ENCODE measurements at places on chromosomes 16 and 17.

GRCh38 chr17:17772231-17772630, 64.6 kb downstream of the SREBF1 start:
- no peak for DNase-seq

DNA sequence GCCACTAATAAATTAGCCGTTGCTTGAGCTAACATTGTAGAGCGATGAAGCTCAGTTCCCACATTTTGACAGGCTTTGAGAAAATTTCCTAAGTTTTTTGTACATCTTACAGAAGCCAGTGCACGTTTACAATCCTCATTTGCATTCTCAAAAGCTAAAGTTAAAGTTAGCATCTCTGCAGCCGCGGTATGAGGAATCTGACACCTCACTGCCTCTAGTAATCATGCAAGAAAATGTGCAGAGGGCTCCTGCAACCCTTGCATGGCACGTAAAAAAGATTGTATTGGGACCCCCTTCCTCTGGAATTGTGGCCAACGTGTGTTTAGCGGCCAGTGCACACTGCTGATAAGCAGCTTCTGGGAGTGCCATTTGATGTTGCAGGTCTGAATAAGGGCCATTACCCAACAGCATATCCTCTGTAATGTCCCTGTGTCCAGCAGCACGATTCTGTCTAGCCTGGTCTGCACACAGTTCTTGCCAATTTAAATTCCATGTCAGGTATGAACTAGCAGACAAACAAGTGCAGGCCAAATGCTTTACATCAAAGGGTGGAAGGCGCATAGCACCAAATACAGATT, 12.4 kb upstream of the ZNF689 start:
- no peak for DNase-seq

DNA sequence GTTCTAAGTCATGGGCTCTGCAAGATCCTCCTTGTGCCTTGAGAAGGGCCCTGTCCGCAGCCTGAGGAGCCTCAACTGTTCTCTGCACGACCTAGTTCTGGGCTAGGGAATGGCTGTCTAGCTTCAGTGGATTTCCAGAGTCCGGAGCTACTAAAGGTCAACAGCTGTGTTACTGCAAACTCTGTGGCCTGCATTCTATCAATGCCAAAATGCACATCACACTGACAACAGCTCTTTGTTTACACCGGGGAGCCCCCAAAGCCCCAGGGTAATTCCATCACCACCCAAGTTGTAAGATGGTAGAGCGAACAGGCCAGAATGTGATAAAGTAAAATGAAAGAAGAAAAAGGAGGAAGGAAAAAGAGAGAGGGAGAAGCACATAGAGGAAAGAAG, 610.2 kb downstream of the MAF start:
- DNase-seq = no peak

GRCh38 chr17:82978765-82979349, 100.6 kb upstream of the METRNL start:
- no peak for DNase-seq

DNA sequence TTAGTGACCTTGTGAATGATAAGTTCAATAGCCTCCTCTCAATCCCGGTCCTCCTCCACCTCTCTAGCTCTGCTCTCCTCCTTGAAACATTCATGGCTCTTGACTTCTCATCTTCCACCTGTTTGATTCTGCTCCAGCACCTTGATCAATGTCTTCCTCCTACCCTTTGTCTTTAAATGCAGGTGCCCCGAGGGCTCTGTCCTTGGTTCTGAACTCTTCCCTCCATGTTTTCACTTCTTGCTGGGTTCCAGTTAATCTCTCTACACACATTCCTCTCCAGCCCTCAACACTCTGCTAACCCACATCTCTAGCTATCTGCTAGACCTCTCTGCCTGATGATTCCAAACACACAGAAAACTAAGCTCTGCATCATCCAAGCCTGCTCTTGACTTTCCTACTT, 13.4 kb downstream of the CD300E start:
- no peak for DNase-seq

GRCh38 chr16:2189252-2189893, 7.0 kb downstream of the CASKIN1 start:
- no peak for DNase-seq

DNA sequence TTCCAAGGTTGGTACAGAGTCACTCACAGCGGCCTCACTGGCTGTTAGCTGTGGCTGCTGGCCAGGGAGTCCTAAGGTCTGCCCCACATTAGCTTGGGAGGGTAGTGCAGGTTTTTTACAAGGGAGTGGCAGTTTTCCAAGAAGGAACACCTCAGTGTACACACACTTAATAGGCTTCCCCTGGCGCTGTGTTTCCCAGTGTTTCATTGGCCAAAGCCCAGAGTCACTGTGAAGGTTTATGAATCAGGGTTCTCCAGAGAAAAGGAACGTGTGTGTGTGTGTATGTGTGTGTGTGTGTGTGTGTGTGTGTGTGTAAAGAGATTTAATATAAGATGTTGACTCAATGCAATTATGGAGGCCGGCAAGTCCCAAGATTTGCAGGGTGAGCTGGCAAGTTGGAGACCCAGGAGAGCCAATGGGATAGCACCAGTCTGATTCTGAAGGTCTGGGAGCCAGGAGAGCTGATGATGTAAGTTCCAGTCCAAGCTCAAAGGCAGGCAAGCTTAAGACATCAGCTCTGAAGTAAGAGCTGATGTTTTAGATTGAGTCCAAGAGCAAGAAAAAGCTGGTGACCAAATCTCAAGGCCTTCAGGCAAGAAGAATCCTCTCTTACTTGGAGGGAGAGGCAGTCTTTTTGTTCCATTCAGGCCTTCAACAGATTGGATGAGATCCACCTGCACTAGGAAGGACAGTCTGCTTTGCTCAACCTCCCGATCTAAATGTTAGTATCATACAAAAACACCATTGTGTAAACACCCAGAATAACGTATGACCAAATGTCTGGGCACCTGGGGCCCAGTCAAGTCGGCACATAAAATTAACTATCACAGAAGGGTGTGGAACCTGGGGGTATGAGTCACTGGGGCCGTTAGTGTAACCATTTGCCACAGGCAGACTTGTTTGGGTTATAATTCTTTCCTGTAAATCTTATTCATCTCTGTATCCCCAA, 206.8 kb downstream of the PRKCA start:
- no peak for DNase-seq

DNA sequence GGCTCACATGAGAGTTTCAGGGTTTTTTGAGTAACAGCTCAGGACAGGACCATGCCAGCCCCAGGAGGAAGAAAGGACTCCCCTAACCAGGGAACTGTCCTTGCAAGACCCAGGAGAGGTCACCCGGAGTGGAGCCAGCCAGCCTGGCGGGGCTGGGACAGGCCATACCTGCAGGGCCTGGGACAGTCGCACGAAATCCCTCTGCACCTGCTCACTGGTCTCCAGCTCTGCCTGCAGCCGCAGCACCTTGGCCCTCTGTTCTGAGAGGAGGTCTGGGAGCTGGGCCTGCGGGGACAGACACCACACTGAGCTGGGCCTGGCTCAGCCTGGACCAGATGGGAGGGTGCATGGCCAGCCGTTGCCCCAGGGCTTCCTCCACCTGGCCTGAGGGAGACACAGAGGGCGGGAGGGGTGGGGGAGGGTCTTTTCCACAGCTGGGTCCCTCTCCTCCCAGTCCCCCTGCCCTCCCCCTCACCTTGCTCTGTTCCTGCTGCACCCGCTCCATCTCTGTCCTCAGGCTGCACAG, 19.7 kb downstream of the RABEP2 start:
- no peak for DNase-seq

DNA sequence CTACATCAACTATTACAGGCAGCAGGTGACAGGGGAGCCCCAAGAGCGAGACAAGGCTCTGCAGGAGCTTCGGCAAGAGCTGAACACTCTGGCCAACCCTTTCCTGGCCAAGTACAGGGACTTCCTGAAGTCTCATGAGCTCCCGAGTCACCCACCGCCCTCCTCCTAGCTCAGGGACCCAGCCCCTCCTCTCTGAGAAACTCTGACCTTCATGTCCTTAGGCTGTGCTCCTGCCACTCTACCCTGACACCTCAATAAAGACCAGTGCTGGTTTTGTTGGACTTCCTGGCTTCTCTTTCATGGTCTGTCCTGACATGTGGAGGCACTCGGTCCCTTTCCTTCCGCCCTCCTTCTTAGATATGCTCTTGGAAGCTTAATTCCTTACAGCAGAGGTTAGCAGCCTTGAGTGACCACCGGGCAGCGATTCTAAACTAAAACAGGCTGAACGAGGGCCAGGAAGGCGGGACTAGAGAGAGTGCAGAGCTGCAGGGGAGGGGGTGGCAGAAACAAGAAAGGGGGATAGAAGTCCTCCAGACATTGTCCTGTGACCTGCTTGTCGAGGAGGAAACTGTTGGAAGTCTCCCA, 915 bp downstream of the AHSP start:
- DNase-seq = no peak

DNA sequence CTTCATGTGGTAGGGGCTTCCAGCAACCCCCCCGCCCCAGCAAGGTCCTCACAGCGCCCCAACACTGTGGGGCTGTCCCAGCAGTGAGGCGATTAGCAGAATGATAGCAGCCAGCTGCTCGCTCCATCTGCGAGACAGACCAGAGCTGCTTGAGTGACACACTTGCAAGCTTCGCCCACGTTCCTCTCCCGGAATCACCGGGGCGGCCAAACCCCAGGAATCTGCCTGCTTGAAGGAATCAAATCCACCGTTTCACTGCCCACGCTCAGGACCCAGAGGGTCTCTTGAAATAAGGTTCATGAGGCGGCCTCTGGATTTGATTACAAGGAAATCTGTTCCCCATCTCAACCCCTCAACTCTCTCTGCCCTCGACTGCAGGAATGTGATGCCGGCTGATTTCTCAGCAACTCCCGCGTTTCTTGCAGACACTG, 356.0 kb downstream of the C16orf95 start:
- DNase-seq = no peak

GRCh38 chr17:10776381-10776780, 27.5 kb downstream of the TMEM238L start:
- no peak for DNase-seq

- no peak for DNase-seq
Measured at GRCh38 chr17:28878981-28879380, 18.6 kb downstream of the FLOT2 start.

DNA sequence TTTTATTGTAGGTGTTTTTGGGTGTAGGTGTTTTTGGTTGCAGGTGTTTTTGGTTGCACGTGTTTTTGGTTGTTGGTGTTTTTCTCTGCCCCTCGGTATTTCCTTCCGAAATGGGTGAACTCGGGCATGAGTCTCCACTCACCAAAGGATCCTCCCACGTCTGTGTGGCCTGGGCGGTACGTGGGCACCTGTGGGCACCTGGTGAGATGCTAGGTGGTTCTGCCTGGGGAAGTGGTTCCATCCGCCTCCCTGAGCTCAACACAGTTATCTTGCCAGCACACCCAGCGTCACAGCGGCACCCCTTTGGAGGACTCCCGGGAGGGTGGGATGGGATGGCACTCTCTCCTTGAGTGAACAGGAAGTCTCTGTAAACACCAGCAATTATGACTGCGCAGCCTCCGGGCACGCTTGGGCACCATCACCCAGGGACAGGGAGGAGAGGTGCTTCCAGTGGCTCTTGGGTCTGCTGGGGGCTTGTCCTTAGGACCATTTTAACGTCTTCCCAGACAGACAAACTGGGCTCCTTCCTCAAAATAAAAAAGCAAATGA, 29.8 kb downstream of the COX4I1 start:
- no peak for DNase-seq

- DNase-seq = no peak
Measured at GRCh38 chr16:88939245-88939971, 37.6 kb downstream of the CBFA2T3 start.

DNA sequence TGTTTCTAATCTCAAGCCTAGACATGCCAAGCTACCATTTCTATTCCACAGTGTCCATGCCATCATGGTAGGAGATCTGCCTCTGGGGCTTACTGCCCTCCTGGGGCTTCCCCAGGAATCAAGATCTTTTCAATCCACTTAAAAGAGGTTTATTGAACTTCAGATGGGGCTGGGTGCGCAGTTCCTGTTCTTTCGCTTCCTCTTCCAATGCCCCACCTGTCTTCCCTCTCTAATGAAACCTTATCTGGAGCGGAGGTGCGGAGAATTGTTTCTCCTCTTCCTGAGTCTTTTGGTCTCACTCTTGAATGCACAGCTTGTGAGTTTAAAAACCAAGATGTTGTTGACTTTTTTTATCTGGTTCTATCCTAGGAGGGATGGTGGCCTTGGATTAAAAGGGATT, 30.4 kb upstream of the METTL16 start:
- DNase-seq = no peak

GRCh38 chr16:19502395-19503131, 19.3 kb downstream of the GDE1 start:
- DNase-seq = peak; percentile 3

DNA sequence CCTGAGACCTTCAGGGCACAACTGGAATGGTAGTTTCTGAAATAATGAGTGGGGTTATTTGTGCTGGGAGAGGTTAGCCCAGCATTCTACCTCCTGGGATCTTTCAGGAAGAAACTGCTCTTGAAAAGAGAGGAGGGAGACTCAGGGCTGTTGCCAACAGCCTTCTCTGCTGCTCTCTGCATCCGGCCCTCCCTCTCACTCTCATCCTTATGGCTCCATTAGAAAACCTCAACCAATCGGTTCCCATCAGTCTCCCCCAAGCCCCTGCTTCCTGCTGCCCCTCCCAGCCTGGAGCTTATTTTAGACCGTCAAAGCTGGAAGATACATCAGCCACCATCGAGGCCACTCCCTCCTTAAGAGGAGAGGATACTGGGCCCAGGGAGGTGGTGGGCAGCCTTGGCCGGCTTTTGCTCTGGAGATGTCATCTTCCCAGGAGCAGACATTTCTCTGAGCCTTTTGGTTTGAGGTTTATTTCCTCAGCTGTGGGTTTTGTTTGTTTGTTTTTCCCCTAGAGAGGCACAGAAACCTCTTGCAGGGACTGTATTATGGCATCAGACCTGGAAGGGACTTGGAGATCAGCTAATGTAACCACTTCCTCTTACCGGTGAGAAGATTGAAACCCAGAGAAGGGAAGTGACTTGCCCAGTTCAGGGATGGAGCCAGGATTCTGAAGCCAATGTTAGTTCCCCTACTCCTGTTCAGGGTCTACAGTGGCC, 2.7 kb downstream of the MPRIP start:
- DNase-seq = no peak

DNA sequence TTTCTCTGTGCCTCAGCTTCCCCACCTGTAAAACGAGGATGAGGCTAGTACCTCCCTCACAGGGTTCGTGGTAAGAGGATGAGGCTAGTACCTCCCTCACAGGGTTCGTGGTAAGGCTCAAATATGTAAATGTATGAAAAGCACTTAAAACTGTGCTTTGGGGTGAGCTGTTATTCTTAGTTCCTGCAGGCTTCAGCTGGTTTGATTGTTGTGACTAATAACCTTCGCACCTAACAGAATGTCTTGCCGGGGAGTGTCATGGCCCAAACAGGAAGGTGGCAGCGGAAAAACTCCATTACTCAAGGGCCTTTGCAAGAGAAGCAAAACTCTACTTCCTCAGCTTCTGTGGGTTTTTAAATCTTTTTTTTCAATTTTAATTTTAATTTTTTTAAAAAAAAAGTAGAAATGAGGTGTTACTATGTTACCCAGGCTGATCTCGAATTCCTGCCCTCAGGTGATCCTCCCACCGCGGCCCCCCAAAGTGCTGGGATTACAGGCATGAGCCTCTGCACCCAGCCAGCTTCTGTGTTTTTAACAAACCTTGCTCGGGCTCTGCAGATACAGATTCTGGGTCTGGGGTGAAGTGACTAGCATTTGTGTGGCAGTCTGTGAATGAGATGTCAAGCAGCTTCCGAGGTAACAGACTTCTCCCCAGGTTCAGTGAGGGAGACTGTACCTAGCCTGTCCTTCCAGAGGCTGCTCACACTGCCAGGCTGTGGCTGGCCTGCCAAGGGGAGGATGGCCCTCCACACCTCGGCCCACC, 103.0 kb downstream of the RAB11FIP4 start:
- DNase-seq = no peak
